Activated T-helper 1 cell treated with anti-CD3 and anti-CD28 coated beads, Interleukin-2, amount 50 U/mL, for 16 hours (primary cell): ENCODE measurements at places on chromosomes 5 and 9.

DNA sequence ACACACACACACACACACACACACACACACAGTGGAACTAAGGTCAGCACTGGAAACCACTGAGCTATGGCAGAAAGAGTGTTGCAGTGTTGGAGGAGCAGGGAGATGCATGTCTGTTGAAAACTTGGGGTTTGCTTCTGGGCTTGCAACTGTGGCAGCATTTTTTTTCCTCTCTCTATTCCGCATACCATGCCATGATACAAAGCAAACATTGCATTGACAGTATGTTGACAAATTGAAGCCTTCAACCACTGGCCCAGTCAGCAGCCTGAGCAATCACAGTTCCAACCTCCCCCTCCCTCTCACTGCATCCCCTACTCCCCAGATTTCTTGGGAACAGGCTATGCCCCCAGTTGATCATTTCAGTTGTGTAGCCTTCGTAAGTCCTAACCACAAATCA lies 478.1 kb upstream of the WWC1 start:
- DNase-seq: no peak

DNA sequence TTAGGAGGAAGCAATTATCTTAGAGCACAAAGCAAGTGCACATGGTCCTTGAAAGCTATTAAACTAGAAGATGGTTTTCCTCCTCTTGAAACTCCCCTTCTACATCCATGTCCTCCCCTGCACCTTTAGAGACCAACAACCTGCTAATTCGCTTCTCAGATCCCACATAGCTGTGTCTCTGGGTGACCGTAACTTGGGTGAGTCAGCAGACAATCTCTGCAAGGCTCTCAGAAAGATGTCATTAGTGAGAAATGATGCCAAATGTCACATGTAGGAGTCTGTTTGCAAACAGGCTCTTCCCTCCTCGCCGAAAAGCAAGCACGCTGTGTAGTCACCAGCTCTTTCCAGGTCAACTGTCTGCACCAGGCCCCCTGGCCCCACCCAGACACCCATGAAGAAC lies 291.8 kb downstream of the SLIT3 start:
- no peak for DNase-seq

- DNase-seq: no peak
Observed at GRCh38 chr9:30723656-30724055, 1660.8 kb upstream of the ACO1 start.

- DNase-seq: no peak
Observed at GRCh38 chr9:113787871-113788270, 88.2 kb upstream of the ZNF618 start.

GRCh38 chr5:162078805-162079204 lies 11.2 kb downstream of the GABRG2 start:
- no peak for DNase-seq

GRCh38 chr5:134135091-134135655 lies 20.7 kb downstream of the TCF7 start:
- no peak for DNase-seq

DNA sequence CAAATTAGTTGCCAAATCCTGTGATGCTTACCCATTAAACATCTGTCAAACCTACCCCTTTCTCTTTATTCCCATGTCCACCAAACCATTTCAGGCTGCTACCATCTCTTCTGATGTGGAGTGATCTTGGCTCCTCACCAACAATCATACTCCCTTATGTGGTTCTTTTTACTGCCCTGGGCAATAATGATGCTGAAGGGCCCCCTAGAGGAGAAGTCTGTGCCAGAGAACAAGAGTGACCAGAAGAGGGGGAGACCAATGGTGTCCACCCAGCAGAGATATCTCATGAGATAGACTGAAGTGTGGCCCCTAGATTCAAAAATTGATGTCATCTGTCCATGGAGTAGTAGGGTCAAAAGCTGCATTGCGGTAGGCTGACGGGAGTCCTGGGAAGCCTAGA lies 10.9 kb downstream of the LRRC70 start:
- no peak for DNase-seq

DNA sequence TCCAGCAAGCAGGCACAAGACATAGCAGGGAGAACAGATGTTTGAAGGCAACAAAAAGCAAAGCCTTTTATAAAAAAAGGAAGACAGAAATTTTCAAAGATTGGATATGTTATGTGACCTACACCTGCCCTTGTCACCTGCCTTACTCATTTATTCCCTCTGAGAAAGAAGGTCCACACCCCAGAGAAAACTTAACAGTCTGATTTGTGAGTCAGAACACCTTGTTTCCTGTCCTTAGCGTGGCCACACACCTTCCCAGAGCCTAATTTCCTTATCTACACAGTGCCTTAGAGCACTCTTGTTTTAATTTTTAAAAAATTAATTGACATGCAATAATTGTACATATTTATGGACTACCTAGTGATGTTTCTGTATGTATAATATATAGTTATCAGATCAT lies 419.0 kb upstream of the DAB2 start:
- no peak for DNase-seq

DNA sequence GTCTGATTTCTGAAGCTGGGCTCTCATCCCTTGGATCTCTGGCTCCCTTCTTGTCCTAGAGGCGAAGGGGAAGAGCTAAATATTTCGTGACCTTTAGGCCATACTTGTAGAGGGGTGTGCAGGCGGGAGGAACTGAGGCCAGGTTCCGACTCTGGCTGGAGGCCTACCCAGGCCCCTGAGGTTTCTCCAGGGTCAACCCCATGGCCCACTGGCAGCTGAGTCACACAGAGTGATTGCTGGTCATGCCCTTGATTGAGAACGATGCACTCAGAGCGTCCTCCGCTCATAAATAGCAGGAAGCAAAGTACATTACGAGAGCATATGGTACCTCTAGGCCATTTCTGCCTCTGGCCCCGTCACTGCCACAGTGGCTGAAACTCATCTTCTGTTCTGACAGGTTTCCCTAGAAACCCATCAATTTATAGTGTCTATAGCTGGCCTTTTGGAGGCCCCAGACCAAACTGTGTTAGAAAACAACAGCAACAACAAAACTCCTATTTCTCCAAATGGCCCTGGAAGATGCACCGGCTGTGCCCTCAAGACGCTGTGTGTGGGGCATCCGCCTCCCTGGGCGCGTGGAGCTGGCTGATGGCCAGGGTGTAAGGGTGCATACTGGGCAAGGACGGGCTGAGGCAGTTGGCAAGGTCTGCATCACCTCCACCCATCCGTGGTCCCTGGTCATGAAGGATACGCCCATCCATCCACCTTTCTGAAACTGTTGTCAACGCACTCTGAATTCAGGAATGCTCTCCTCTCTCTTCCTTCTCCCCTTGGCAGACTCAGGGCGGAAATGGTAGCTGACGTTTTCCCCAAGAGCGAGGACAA lies 32.9 kb upstream of the FCN1 start:
- DNase-seq: no peak

- no peak for DNase-seq
Observed at GRCh38 chr9:9912459-9912858, 700.3 kb downstream of the PTPRD start.

- DNase-seq: no peak
Observed at GRCh38 chr5:13524936-13525335, 419.6 kb downstream of the DNAH5 start.

DNA sequence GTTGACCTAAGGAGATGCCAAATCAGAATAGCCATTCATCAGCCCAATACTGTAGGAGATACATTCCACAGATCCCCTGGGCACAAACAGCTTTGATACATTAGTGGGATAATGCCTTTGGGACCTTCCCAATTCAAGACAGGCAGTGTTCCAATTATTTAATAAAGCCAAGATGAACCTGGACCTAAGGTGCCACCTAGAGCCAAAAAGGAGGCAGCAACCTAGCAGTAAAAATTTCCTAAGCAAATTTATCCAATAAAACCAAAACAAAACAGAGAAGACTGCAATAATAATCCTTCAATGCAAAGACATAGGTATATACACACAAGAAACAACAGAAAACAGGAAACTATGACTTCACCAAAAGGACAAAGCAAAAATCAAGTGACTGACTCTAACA lies 253.0 kb downstream of the HINT1 start:
- no peak for DNase-seq

GRCh38 chr5:122076050-122076461 lies 2.0 kb downstream of the LOX start:
- DNase-seq: no peak

DNA sequence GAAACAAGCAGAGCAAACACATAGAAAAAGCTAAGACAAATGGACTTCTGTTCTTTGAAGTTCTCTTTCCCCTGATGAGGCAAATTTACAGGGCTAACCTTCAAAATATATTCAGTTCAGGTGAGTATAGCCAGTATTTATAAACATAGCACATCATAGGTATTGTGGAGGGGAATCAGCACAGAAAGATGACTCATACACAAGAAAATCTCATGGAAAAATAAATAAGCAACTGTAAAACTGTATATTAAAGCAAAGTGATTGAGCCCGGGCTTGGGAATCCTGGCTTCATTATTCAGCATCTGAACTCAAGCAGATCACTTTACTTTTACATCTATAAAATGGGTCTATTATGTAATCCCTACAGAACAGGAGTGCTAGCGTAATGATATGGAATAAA lies 173.5 kb upstream of the PAPPA start:
- DNase-seq: no peak

- no peak for DNase-seq
Observed at GRCh38 chr9:109014608-109015280, 1.4 kb upstream of the CTNNAL1 start.

GRCh38 chr9:121660876-121661275 lies 9.4 kb downstream of the DAB2IP start:
- DNase-seq: no peak

DNA sequence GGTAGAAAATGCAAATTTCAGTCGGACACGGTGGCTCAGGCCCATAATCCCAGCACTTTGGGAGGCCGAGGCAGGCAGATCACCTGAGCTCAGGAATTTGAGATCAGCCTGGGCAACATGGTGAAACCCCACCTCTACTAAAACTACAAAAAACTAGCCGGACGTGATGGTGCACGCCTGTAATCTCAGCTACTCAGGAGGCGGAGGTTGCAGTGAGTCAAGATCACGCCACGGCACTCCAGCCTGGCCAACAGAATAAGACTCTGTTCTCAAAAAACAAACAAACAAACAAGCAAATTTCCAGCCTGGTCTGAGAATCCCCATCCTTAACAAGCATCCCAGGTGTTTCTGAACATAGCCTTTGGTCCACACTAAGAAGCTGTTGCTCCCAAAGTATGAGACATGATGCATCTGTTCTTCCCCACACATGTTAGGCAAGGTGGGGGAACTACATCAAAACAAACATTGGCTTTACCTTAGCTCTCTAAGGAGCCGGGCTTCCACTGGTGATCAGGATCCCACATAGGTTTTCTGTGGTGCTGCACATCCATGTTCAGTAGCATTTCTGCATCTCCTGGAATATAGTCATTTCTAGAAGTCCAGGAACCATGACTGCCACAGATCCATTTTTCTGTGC lies 92.5 kb upstream of the DMRT1 start:
- no peak for DNase-seq
